Fibroblast of the aortic adventitia (primary cell): ENCODE measurements at places on chromosomes 3 and 15. TPM values are rescaled to one million over a fixed set of nuclear protein-coding genes. Genes with fewer than 3 reads are reported as not detected.

The ACVR2B gene
- total RNA-seq: 1.6 and 2.5 TPM in 2 replicates

The UACA gene
- total RNA-seq: 106 and 149 TPM in 2 replicates

The CAMK2N2 gene
- 0.09 and 0.41 TPM in 2 replicates for total RNA-seq

The EFCC1 gene
- not detected in 2 replicates for total RNA-seq

The C3orf33 gene
- 2.8 and 5.7 TPM in 2 replicates for total RNA-seq

The CFAP91 gene
- 0.81 and 0.98 TPM in 2 replicates for total RNA-seq

The INKA1 gene
- 4.4 and 9.5 TPM in 2 replicates for total RNA-seq

The CADPS gene
- total RNA-seq: 0.57 and 3.7 TPM in 2 replicates

The CYP8B1 gene
- total RNA-seq: not detected in 2 replicates

The LPP gene
- total RNA-seq: 33.2 and 92.1 TPM in 2 replicates

DNA sequence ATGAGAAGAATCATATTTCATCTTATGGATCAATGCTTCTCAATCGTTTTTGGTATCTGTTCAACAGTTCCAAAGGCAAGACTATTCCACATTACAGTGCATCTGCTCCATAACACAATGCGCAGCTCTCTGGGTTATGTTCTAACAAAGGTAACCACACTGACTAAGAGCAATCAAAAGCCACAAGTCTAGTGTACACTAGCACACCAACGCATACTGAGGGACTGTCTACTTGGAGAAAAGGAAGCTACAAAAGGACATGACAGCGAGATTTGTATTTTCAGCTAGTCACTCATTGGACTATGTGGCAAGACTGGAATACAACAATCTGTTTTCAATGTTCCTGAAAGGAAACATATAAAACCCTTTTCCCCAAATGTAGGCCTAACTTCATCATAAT lies 35.8 kb downstream of the SETD2 start:
- DNase-seq: no peak

GRCh38 chr3:169948559-169949448 lies 17.8 kb upstream of the SEC62 start:
- no peak for DNase-seq

- DNase-seq: peak; percentile 82
Measured at GRCh38 chr3:190697901-190698300, 164.6 kb downstream of the GMNC start.

GRCh38 chr15:73700041-73700842 lies 16.1 kb downstream of the CD276 start:
- peak; percentile 85 for DNase-seq

GRCh38 chr3:52029053-52029452 lies 27.3 kb downstream of the DUSP7 start:
- DNase-seq: no peak

GRCh38 chr3:197234947-197235914 lies 63.2 kb downstream of the DLG1 start:
- DNase-seq: peak; percentile 25

- peak; percentile 89 for DNase-seq
Measured at GRCh38 chr3:66276705-66277274, 56.0 kb downstream of the SLC25A26 start.

DNA sequence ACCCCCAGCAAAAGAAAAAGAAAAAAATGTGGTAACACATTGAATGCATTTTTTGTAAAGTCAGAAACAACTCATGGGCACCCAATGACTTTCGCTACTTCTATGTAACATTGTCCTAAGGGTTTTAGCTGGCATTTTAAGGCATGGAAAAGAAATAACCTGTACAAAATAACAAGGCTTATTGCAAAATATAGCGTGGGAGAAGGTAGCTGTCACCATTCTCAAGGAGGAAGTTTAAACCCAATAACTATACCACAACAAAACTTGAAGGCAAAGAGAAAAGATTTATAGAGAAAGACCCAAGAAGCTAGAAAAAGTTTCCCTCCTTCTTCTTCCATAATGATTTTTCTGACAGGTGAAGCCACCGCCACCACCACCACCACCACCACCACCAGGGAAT lies 55.7 kb upstream of the ACP3 start:
- no peak for DNase-seq

DNA sequence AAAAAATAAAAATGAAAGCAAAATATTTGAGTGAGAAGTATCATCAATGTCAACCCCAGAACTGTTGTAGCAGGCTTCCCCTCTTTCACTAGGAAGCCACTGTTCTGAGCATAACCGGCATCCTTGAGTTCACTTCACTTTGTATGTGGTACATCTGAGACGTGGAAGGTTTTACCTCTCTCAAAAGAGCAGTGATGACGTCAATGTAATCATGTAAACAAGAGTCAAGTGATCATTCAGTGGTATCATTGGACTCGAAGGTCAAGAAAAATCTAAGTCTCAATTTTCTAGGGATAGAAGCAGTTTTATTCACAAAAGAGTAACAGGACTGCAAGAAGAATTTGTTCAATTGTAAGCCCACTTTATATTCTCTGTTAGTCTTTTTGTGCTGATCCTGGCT lies 339.8 kb upstream of the THRB start:
- no peak for DNase-seq

- DNase-seq: no peak
Measured at GRCh38 chr3:134328846-134329245, 45.4 kb downstream of the AMOTL2 start.

GRCh38 chr3:25044762-25045710 lies 383.0 kb upstream of the RARB start:
- no peak for DNase-seq

DNA sequence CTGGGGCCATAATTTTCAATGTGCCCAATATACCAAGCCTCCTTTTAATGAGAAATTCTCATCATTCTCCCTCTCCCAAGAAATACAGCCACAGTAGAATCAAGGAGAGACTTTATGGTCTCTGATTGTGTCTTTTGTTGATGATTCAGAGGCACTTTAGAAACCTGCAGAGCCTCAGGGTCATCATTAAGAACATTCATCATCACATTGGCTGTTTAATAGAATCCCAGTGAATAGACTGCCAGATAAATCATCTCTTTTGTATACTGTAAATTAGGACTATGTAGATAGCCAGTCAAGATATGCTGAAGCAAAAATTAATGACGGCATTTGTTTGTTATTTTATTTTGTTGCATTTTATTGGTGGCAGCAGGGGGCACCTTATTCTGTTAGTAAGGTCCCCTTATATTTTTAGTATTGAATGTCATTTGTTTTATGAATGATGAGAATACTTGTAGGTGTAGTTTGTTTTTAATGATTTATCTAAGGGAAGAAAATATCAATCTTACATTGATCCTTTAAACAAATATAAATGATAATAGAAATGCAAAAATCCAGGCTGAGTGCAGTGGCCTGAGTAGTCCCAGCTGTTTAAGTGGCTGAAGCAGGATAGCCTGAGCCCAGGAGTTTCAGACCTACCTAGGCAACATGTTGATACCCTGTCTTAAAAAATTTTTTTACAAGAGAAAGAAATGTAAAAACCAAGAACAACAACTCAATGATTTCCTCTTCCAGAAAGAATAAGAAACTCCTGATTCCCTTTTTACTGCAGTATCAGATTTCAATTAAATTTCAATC lies 138.8 kb downstream of the ZBBX start:
- no peak for DNase-seq

GRCh38 chr15:59821286-59821685 lies 132.2 kb upstream of the BNIP2 start:
- DNase-seq: no peak

GRCh38 chr3:110069761-110070160 lies 732.4 kb upstream of the DPPA4 start:
- DNase-seq: no peak

- DNase-seq: peak; percentile 95
Measured at GRCh38 chr3:31166249-31166885, 271.9 kb upstream of the GADL1 start.

- peak; percentile 41 for DNase-seq
Measured at GRCh38 chr15:31353931-31354330, 27.3 kb downstream of the KLF13 start.

GRCh38 chr3:23052620-23053019 lies 150.5 kb upstream of the UBE2E2 start:
- no peak for DNase-seq

DNA sequence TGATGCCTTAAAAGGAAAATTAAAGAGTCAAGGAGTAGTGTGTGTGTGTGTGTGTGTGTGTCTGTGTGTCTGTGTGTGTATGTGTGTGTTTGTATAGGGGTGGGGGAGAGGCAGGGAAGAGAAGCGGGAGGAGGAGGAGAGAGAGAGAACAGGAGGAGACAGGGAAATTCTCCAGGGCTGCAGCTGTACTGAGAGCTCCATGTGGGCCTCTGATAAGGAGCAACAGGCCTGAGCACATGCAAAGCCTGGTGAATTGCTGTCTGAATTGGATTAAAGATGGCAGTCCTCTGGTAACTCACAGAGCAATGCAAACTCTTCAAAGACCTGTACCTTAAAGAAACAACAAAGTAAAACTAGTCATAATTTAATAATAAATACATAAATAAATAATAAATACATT lies 70.6 kb downstream of the SEMA6D start:
- no peak for DNase-seq

GRCh38 chr15:87614704-87615103 lies 641.8 kb downstream of the NTRK3 start:
- DNase-seq: no peak

DNA sequence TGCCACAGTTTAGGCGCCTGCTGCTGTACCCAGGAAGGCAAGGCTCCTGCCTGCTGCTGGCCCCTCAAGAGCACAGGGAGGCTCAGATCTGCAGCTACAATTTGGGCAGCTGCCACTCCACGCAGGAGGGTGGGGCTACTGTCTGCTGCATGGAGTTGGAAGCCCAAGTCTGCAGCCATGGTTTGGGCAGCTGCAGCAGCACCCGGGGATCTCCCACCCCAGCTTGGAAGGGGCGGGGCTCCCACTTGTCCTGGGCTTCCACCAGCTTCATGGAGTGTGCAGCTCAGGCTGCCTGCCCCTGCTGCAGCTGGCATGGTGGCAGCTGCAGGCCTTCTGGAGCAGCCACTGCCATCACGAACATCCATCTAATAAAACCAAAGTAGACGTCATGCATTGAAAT lies 512.9 kb downstream of the PYDC2 start:
- no peak for DNase-seq

- peak; percentile 90 for DNase-seq
Measured at GRCh38 chr15:38714309-38715072, 149.9 kb upstream of the RASGRP1 start.

- DNase-seq: peak; percentile 65
Measured at GRCh38 chr3:46228260-46229242, 13.7 kb upstream of the CCR3 start.

- DNase-seq: peak; percentile 81
Measured at GRCh38 chr15:70788114-70789049, 25.0 kb upstream of the UACA start.

- no peak for DNase-seq
Measured at GRCh38 chr15:96362011-96362754, 31.7 kb downstream of the NR2F2 start.

- DNase-seq: no peak
Measured at GRCh38 chr15:82950746-82951370, 1.7 kb downstream of the HOMER2 start.

DNA sequence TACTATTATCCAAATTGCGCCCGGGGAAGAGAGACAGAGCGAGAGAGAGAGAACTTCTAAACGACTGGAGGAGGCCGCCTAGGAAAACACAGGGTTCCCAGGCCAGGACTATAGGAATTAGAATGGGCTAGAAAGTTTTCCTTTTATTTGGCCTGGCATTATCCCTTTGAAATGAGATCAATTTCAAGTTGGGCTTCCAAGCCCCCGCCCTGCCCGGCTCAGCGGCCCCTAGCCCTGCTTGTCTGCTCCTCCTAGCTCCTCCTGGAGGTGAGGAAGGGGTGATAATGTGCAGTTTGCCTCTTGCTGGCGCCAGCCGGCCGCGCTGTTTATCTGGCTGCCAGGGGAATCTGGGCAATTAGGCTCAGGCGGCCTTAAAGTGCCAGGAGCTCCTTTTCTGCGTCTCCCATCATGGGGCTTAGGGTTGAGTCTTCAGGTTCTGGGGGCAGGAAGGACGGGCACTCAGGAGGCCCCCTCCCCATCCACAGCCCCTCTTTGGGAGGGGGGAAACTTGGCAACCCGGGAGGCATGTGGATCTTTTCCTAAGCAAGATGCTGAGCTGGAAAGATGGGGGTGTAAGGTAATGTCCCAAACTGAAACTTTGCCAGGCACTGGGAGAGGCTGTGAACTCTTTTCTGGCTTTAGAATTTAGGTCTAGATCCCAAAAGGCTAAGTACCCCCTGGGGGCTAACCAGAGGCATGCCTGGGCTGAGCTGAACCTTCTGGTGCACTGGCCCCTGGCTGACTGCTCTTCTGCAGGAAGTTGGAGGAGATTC lies 5.5 kb downstream of the SMAD6 start:
- DNase-seq: peak; percentile 81

- DNase-seq: no peak
Measured at GRCh38 chr3:71973274-71974030, 188.5 kb upstream of the PROK2 start.

GRCh38 chr3:155449613-155450267 lies 156.3 kb upstream of the STRIT1 start:
- peak; percentile 71 for DNase-seq

GRCh38 chr3:43867436-43868072 lies 176.8 kb downstream of the ABHD5 start:
- DNase-seq: peak; percentile 88

GRCh38 chr3:11186771-11187191 lies 32.5 kb downstream of the HRH1 start:
- DNase-seq: peak; percentile 94

DNA sequence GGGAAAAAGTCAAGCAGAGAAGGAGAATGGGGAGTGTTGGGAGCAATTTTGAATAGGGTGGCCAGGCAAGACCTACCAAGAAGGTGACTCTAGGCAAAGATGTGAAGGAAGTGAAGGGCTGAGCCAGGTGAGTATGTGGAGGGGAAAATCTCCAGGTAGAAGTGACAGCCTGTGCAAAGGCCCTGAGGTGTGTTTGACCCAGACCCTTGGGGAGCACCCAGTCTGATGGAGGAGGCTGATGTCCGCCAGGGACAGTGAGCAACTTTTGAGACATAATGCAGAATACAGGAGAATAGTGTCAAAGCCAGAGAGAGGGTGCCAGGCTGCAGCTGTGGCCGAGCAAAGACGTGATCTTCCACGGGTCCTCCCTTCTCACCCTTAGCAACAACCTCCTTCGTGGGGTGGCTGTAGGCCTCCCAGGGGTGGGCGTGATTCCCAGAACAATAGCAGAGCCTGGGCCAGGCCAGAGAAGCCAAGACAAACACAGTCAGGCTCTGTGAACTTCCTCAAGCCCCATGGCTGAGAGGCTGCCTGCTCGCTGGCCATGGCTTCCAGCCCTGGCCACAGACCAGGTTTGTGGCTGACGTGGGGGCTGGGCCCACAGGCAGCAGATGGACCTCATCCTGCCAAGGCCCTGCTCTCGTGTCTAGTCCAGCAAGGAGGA lies 58.1 kb downstream of the SLC6A6 start:
- peak; percentile 99 for DNase-seq

- DNase-seq: no peak
Measured at GRCh38 chr15:78129077-78129750, 2.0 kb downstream of the CIB2 start.
